Mesendoderm (in vitro differentiated cells): ENCODE measurements at places on chromosomes 16 and 17.

- DNase-seq: peak; percentile 54
Measured at GRCh38 chr16:66618588-66619375, 14.3 kb downstream of the CMTM3 start.

DNA sequence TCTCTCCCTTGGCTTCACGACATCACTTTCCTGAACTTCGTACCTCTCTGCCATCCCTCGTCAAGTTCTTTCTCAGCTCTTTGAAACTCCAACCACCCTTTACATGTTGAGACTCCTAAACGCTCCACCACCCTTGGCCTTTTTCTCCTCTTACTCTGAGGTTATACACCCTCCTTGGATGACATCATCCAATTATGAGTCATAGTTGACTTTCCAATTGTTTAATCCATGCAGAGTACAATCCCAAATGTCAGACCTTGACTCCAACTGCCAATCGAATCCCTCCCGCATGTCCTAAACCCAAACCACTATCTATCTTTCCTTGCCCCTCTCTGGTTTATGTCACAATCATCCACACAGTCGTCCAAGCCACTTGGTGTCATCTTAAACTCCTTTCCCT lies 18.4 kb upstream of the C16orf82 start:
- DNase-seq: no peak

GRCh38 chr17:10050597-10051101 lies 145.6 kb upstream of the RCVRN start:
- DNase-seq: no peak

DNA sequence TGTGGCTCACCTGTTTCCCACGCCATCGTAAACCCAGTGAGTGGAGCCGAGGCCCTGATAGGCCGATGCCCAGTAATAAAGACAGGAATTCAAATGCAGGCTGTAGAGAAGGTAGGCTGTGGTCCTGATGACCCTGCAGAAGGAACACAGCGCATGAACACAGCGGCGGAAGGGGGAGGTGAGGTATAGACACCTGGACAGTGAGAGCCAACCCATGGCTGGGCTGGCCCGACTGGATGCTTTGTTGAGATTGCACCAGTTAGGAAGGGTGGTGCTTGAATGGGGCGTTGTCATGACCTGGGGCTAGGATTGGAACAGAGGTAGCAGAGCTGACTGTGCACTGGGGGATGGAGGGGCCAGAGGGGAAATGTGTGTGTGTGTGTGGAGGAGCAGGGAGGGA lies 59.2 kb downstream of the CNGB1 start:
- DNase-seq: peak; percentile 18

DNA sequence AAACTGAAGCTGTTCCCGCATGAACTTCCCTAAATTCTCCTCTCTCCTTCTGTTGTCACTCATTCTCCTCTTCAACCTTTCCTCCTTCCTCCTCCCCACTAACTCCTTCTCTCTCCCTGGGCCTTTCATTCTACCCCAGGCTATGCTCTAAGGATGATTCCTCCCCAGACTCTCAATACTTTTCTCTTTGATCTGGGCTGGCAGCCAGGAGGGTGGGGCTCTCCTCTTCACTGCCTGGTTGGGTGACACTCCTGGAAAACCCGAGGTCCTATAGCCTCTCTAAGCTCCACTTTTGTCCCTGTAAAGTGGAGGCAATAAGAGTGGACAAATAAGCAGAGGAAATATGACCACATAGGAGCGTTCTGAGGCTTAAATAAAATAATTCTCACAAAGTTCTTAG lies 46.2 kb downstream of the HSD17B2 start:
- DNase-seq: no peak

DNA sequence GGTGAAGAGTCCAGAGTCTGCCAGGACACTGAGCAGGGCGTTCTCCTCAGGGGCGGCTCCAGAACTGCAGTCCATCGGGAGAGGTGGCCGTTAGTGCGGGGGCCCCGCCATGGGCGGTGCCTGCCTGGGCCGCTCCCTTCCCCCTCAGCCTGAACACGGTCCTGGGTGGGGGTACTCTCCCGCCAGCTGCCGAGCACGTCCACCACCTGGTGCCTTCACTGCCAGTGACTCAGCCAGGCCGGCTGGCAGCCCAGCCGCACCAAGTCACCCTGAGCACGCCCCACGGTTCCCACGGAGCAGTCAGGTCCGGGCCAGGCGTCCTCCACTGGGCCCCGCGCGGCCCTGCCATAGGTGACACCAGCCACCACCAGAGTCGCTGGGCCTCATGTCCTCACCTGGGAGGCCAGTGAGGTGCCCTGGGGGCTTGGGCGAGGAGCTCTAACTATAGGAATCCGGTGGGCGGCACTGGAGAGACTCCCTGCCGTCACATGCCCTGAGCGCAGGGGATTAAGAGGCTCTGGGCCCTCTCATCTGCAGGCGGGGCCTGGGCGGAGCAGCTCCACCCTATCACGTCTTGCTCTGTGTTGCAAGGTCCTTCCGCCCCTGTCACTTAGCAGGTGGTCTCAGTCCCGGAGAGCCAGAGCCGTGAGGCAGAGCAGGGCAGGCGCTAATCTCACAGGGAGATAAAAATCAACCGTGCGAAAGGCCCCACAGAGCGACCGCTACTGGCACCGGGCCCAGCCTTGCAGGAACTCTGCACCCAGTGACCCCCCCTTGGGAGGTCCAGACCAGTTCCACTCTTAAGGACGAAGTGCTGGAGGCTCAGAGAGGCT lies 14.3 kb downstream of the PIEZO1 start:
- peak; percentile 92 for DNase-seq

DNA sequence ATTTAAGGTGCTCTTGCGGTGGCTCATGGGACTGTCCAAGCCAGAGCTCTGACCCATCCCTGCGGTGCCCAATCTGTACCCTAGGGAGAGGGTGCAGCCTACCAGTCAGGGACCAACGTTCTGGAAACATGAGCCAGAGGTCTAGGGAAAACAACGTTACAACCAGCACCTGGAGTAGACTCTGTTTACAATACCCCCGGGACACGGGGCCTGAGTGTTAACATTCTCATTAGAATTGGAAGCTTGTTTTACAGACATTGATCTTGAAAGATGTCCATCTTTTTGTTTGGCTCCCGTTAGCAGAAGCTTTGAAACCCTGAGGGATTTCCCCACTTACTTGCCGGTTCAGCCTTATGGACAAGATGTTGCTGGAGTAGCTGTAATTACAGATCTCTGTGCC lies 6.9 kb downstream of the WIPI1 start:
- DNase-seq: no peak

- DNase-seq: no peak
Measured at GRCh38 chr17:33962857-33963655, 292.0 kb upstream of the CCL2 start.

- DNase-seq: no peak
Measured at GRCh38 chr17:29071303-29071702, 28.4 kb downstream of the PIPOX start.

- DNase-seq: peak; percentile 93
Measured at GRCh38 chr17:41496803-41497484, 7.2 kb upstream of the KRT36 start.

DNA sequence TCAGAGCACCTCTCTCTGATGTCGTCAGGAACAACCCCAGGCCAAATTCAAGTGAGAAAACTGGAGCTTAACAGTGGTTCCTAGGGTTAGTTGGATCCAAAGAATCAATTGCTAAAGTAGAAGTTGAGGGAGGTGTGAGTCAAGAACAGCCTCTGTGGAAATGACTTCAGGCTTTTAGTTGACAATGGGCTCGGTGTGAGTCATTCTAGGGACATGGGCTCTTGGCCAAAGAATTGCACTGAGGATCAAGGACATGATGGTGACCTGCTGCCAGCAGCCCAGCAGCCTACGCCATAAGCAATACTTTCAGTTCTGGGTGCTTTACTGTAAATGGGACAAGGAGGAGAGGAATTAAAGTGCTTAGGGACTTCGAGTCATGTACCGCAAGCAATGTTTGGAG lies 32.1 kb upstream of the SMURF2 start:
- peak; percentile 58 for DNase-seq

DNA sequence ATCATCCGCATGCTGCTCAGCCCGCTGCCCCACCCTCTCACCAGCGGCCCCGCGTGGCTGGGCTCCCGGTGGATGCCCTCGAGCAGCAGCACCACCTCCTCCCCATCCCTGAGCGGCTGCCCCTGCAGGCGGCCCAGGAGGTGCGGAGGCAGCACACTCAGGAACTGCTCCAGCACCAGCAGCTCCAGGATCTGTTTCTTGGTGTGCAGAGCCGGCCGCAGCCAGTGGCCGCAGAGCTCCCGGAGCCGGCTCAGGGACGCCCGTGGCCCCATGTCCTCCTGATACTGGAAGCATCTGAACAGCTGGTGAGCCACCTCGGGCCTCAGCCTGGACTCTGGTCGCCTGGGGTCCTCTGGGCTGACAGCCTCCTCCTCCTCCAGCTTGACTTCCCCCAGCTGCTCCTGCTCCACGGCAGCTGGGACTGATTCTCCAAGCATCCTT lies 6.6 kb downstream of the ZSCAN10 start:
- DNase-seq: no peak

DNA sequence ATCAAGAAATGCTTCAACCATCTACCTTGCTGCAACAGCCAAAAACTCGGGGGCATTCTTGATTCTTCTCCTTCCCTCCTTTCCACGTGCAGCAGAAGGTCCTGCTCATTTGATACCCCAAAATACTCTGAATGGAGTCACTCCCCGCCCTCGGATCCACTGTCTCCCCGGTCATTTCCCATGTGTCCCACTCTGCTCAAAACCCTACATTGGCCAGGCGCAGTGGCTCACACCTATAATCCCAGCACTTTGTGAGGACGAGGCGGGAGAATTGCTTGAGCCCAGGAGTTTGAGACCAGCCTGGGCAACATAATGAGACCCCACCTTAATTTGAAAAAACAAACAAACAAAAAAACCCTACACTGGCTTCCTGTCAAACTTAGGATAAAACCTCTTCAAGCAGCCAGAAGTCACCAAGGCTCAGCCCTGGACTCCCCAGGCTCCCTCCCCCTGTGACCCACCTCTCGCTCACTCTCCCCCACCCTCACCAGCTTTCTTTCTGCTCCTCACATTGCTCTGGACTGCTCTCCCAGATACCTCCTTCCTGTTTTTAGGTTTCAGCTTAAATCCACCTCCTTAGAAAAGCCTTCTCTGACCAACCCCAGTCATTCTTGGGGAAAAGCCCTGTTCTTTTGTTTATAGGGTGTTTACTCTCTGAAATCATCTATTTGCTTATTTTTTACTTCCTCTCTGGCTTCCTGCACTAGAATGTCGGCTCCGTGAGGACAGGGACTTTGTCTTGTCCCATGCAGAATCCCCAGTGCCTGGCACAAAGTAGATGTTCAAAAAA lies 2.8 kb downstream of the SLC13A2 start:
- DNase-seq: no peak

DNA sequence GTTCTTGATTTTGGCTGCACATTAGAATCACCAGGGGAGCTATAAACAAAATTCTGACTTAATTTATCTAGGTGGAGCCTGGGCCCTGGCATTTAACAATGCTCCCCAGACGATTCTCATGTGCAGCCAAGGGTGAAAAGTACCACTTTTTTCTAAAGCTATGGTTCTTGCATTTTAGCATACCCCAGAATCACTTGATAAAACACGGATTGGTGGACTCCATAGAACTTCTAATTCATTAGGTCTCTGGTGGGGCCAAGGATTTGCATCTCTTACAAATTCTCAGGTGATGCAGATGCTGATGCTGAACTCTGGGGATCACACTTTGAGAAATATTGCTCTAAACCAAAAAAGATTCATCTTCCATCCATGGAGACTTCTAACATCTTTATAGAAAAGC lies 74.5 kb downstream of the RPGRIP1L start:
- DNase-seq: no peak

- DNase-seq: peak; percentile 90
Measured at GRCh38 chr17:28008513-28008912, 34.0 kb upstream of the NLK start.

GRCh38 chr16:66161942-66162341 lies 204.5 kb upstream of the CDH5 start:
- DNase-seq: no peak

DNA sequence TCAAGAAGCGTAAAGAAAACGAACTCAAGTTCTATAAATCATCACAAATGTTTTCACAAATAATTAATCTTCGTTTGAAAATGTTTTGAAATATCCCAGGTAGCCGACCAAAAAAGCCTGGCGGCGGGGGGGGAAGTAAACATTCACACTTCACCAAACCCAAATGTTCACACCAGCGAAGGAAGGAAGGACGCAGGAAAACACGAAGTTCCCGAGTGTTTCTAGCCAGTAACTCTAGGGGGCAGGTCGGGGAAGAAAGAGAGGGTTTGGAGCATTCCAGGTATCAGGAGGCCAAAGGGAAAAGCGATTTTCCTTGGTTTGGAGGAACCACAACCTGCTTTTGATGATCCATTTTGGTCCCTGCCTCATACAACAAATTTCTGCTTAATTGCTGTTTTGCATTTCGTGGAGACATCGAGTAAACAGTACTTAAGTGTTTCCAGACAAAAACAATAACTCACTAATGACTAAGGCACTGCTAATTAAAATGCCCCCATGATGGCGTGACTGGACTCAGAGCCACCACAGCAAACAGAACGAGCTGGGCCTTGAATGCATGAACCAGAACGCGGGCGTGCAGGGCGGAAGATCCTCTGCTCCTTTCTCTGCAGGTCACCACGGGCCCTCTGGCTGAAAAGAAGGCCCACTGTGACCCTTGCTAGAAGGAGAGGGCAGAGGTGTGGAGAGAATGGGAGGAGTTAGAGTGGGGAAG lies 16.6 kb downstream of the ZFHX3 start:
- peak; percentile 49 for DNase-seq

DNA sequence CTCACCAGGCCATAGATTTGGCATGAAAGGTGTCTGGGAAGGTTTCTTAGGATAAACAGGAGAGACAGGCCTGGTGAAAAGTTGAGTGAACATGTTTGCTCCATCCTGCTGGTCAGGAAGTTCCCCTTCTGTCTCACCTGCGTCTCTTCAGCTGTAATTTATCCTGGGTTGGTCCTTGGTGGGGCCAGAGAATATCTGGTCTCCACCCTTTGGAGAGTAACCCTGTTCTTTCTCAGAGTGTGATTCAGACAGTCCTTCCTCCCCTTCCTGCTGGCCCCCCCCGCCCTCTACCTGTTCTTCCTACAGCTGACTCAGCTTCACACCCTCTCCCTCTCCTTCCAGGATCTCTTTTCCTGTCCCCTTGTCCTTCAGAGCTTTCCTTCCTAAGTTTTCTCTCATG lies 17.1 kb downstream of the MINK1 start:
- DNase-seq: no peak

- DNase-seq: no peak
Measured at GRCh38 chr17:62309396-62309795, 71.0 kb upstream of the EFCAB3 start.

DNA sequence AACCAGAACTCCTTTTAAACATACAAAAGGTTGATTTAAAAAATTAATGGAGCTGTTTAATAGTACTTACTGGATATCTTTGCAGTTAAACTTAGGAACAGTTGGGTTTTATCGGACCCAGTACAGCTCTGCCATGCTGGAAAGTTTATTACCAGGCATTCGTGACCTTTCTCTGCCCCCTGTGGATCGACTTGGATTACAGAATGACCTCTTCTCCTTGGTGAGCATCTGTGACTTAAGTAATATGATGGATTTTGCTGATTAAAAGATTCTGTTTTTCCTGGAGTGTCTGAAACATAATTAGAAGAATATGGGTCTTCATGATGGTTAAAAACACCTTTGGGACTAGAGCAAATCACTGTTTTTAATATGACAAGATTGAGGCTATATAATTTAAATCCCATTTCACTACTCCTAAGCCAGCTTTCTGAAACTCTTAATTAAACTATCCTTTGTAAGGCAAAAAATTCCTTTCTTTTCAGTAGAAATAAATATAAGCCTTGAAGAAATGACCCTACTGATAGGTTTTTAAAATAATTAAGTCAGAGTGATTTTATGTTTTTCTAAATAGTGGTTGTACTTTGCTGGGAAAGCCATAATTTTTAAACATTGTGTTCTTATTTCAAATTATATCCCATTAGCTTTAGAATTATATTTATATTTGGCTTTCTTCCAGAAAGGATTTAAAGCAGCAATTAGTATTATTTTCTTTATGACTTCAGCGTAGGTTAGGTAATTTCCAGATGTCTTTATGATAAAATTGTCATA lies 45.7 kb upstream of the KPNB1 start:
- DNase-seq: no peak
